ENCODE measurements at places on chromosomes 11 and 22.

DNA sequence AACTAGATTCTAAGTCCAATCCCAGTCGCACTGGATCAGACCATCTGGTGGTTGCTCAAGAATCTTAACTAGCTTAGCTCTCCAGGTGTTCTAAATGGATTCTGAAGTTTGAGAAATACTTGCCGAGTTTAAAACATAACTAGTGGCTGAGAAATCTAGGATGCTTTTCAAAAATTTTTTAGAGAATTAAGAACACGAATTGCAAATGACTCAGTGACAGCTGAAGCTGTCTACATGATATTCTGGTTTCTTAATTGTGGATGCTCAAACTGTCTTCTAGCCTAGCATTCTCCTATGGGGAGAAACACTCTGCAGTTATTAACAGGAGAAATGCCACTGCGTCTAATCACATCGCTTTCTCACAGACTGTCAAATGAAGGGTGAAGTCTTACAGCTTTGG, 20.2 kb upstream of the TP53AIP1 start:
- DNase-seq = no peak

DNA sequence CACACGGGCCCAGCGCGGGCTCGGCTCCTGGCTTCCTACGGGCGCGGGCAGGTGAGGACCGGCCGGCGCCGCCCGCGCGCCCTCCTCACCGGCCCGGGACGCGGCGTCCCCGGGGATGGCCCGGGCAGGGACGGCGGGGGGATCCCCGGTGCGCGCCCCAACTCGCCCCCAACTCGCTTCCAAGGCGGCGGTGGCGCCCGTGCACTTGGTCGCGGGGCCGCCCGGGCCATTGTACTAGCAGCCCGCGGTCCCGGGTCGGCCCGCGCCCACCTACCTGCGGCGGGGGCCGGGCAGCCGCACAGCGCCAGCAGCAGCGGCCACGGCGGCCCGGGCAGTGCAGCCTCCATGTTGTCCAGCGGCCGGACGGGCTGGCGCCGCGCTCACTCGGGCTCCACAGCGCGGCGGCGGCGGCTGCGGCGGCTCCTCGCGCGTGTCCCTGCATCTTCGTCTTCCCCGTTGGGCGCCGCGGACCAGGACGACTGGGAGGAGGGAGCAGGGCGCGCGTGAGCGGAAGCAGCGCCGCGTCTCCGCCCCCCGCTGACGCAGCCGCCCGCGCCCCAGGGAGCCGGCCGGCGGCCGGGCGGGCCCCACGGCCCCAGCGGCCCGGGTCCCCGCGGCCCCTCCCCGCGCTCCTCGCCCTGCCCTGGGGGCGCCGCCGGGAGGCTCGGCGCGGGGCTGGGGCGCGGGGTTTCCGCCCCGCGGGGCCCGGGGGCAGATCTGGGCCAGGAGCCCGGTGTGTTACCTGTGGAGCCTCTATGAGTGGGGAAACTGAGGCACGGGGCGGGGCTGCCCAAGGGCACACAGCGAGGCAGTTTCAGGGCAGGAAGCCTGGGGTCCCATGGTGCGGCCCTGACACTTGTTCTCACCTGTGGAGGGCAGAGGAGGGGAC, 159.3 kb upstream of the GRK3 start:
- no peak for DNase-seq

DNA sequence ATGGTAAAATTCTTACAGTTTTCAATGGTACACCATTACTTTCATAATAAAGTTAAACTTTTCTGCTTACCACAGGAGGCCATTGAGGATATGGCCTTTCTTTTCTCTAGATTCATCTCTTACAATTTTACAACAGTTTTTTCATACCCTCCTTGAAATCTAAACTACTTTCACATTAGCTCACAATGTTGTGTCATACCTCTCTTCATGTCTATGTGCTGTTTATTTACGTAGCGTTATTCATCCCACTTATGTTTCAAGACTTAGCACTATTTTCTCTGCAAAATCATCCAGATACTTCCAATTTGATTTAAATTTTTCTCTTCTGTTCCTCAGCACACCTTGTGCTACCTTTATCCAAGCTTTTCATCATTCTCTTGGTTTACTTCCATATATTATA, 123.3 kb downstream of the METTL15 start:
- DNase-seq = no peak

DNA sequence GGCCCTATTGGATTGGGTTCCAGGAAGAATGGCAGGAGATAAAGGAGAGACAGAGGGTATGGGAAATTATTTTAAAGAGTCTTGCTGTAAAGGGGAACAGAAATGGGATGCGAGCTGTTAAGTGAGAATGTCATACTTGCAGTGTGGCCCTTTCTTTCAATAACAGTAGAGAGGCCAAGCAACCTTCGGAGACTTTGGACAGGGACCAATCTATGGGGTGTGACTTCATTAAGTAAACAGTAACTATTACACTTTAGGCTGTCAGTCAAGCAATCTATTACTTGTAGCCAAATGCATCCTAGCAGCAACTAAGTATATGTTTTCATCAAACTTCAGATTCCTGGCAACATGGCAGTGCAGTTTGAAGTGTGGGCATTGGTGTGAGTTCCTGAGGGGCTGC, 376.2 kb upstream of the LARGE1 start:
- DNase-seq = no peak

DNA sequence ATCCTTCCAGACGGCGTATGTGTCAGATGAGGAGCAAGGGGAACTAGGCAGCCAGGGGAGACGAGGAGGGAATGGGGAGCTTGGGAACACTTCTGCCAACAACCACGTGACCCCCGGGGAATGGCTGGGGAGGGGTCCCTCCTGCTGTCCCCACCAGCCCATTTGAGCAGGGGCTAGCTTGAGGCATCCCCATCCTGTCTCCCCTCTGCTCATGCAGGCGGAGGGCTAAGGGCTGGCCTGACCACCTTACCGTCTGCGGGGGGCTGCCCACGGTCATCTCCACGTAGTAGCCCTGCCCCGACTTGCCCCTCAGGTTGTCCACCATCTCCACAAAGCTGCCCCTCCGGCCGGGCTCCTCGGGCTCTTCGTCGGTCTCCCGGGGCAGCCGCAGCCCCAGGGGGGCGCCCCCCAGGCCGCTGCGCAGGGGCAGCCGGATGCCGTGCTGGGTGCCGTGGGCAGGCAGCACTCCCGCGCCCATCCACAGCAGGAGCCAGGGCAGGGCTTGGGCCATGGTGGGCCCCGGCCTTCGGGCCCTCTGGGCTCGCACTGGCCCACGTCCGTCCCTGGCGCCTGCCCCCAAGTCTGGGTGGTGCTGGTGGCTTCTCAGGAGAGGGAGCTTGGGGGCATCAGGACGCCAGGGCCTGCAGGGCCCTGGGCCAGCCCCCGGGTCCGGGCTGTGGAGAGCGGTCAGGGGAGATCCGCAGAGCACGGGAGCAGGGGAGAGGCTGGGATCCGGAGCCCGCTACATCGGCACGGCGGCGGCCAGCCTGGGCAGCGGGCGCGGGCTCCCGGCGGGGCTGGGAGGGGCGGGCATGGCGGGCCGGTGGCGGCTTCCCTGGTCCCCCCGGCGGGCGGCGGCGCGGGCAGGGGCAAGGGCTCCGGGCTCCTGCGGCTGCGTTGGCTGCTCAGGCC, 515 bp downstream of the BACE1 start:
- no peak for DNase-seq
